ENCODE measurements at places on chromosomes 13 and 19. TPM values are rescaled to one million over a fixed set of nuclear protein-coding genes. Genes with fewer than 3 reads are reported as not detected.
A peak's percentile ranks its signal among the peaks of the same experiment; 100 is the strongest.

Gene ZNF677
- 8.4 TPM for total RNA-seq

Gene OLFM2
- under 0.01 TPM for total RNA-seq

Gene EDDM13
- not detected for total RNA-seq

Gene GPR12
- total RNA-seq = not detected

Gene TIMM29
- 42.1 TPM for total RNA-seq

Gene MIDN
- total RNA-seq = 15.8 TPM

Gene PROSER3
- 2.6 TPM for total RNA-seq

Gene CLEC17A
- not detected for total RNA-seq

Gene RHPN2
- 22.1 TPM for total RNA-seq

Gene GARIN5A
- total RNA-seq = 0.51 TPM

Gene CKM
- total RNA-seq = not detected

Gene PLEKHA4
- total RNA-seq = 0.79 TPM

DNA sequence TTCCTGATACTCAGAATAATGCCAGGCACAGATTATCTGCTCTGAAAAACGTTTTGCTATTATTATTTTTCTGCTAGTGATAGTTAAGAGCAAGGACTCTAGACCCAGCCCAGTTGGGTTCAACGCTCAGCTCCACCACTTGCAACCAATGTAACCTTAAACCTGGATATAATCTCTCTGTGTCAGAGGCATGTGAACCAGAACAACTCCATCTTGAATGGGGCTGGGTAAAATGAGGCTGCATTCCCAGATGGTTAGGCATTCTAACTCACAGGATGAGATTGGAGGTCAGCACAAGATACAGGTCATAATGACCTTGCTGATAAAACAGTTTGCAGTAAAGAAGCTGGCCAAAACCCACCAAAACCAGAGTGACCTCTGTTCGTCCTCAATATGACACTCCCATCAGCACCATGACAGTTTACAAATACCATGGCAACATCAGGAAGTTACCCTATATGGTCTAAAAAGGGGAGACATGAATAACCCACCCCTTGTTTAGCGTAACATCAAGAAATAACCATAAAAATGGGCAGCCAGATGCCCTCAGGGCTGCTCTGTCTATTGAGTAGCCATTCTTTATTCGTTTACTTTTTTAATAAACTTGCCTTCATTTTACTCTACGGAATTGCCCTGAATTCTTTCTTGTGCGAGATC is 13.6 kb downstream of the FAM187B start:
- DNase-seq = no peak

GRCh38 chr19:6674868-6675305 is 4.9 kb upstream of the TNFSF14 start:
- DNase-seq = peak; percentile 57

- DNase-seq = no peak
These were observed 8.0 kb downstream of the FRY start for GRCh38 chr13:32039528-32039927.

DNA sequence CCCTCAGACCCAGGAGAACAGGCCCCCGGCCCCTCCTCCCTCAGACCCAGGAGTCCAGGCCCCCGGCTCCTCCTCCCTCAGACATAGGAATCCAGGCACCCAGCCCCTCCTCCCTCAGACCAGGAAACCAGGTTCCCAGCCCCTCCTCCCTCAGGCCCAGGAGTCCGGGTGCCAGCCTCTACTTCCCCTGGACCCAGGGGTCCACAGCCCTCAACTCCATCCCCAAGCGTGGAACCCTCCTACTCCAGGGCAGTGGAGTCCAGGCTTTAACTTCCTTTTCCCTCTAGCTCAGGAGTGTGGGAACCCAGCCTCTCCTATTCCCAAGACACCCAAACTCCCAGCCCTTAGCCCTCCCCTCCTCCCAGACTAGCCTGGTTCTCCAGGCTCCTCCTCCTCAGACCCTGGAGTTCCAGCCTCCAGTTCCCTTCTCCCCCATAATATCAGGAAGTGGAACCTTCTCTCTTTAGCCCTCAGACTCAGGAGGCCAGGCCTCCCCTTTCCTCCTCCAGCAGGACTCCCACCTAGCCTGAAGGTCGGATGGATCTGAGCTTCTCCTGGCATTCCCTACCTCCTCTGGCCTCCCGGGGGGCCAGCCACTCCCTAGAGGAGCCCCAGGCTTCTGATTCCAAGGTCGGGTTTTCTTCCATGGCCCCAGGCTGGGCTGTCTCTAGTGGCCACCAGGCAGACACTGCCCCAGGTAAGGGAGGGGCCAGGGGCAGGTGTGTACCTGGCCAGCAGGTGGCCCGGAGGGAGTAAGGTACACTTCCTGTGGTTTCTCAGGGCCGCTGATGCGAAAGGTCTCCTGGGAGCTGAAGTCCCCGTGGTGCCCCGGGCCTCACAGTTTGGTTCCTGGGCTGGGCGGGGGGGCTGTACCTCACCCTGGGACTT is at the start of gene TMC4:
TSS of gene TMC4 (minus strand) at position 690 of the 888 bp plus-strand sequence. CDS start at position 647, 43 bp downstream.
- peak; percentile 80 for DNase-seq

- no peak for DNase-seq
These were observed 36.3 kb downstream of the FLT1 start for GRCh38 chr13:28458608-28459007.

DNA sequence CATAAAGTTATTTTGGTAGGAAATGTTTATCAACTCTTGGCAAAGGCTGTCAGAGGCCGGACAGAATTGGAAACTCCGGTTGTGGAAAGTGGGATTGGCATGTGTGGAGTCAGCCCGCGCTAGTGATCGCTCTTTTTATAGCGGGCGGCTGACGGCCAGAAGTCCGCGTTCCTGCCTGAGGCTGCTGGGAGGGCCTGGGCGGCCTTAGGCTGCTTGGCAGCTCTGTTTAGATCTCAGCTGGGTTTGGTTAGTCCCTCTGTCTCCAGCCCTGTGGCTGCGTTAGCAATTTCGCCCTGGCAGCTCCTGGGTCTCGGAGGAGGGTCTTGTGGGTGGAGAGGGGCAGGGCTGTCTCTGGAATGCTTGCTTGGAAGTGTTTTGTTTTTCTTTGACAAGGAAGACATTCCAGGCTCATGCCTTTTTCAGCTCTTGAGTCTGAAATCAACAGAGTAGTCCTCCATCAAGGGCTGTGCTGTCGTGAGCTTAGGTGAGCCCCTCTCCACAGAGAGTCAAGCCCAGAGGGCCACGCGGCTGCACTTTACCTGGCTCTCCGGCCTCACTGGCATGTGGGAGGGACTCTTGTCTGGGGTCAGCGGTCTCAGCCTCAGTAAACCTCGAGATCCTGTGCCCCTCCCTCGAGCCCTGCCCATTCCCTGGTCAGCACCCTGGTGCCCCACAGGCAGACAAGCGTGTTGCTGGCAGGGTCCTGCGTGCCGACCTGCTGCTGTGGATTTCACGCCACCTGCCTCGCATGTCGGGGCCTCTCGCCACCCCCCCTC is 22.5 kb downstream of the DOT1L start:
- DNase-seq = no peak

DNA sequence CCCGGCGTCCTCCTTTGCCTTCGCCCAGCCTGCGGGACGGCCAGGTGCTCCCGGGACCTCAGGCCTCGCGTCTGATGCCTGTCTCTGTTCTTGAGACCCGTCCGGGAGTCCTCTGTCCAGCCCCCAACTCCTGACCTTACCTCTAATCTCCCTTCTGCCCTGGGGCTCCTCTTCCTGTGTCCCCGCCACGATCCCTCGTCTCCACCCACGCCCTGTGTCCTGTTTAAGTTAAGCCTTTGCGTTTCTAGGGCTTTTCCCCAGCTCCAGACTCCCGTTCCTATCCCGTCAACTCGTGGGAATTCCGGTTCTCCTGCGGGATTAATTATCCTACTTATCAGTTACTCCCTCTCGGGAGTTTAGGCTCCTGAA is 686 bp downstream of the LENG8 start:
- peak; percentile 23 for DNase-seq

DNA sequence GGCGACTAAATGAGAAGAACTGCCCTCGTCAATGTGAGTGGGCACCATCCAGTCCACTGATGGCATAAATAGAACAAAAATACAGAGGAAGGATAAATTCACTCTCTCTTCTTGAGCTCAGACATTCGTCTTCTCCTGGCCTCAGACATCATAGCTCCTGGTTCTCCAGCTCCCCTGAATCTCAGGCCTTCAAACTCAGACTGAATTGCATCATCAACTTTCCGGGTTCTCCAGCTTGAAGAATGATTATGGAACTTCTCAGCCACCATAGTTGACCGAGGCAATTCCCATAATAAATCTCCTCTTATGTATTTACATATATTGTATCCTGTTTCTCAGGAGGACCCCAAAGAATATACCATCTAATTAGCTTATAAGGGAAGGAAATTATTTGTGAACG is 55.0 kb upstream of the FNDC3A start:
- DNase-seq = no peak

DNA sequence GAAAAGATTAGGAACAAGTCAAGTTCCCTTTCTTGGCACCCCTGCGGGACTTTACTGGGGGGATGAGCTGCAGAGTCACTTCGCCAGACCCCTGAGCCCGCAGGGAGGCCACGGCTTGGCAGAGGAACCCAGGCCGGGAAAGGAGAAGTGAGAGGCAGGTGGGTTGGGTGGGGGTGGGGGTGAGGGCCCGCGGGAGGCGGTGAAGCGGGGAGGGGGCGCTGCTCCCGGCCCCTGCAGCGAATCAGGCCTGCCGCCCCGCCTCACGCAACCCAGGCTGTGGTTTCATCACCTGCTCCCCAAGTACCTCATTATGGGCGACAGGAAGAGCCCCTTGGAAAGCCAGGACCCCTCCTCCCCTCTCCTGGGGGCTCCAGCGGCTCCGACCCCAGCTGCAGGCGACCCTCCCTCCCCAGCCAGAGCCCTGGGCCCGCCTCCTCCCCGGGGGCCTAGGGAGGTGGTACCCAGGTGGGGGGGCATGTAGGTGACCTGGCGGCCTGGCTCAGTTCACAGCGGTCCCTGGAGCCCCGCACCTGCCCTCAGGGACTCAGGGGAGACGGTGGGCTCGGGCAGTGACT is 9.5 kb downstream of the MEF2B start:
- no peak for DNase-seq

DNA sequence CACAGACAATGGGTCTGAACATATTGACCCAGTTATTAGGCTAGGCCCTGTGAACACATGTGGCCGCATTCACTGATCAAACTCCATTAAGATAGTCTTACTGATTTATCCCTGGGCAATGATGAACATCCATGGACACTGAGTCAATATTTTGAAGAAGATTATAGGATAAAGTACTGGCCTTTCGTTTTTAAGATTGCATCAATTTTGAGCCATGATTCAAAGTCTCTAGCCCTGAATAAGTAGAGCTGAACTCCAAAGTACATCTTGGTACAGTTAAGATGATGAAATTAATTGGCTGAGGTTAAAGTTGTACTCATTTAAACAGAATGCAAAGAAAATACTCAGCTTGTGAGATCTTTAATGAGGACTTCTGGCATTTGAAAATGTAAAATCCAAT is 1581.9 kb downstream of the EFNB2 start:
- no peak for DNase-seq

DNA sequence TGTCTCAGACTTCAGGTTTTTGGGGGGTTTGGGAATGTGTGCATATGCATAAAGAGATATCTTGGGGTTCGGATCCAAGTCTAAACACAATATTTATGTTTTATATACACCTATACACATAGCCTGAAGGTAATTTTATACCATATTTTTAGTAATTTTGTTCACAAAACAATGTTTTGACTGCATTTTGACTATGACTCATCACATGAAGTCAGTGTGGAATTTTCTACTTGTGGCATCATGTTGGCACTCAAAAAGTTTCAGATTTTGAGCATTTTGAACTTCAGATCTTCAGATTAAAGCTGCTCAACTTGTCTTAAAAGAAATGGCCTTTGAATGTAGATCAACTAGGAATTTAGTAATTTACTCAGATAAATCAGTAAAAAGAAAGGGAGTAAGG is 712.9 kb upstream of the GPC6 start:
- DNase-seq = peak; percentile 8

- DNase-seq = no peak
These were observed 24.3 kb downstream of the CAPN12 start for GRCh38 chr19:38719761-38720558.

DNA sequence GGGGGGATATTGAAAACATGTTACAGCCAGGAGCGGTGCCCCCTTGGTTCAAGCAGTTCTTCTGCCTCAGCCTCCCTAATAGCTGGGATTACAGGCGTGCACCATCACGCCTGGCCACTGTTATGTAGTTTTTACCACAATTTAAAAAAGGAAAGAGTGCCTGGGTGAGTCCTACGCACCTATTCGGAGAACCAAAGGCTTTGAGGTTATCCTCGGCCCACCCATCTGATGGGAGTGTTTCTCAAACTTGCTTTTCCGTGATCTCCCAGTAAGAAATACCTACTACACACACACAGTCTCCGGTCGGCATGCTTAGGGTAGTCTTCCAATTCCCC is 4.2 kb upstream of the GP6 start:
- DNase-seq = no peak

DNA sequence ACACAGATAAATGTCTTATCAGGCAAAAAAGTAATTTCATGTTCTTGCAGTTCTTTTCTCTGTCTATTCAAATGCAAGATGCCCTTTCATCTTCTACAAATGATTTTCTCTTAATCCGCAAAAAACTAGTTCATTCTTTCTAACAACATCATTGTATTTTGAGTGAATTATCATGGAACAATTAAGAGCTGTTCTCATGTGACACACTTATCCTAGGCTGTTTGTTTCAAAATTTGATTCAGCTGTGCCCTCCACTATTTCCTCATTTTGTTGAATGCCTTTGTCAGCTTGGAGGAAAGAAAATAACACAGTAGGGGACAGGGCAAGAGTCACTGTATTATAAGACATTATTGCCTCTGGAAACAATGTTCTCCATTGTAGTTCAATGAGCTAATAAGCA is 396.9 kb downstream of the KCTD12 start:
- DNase-seq = no peak

DNA sequence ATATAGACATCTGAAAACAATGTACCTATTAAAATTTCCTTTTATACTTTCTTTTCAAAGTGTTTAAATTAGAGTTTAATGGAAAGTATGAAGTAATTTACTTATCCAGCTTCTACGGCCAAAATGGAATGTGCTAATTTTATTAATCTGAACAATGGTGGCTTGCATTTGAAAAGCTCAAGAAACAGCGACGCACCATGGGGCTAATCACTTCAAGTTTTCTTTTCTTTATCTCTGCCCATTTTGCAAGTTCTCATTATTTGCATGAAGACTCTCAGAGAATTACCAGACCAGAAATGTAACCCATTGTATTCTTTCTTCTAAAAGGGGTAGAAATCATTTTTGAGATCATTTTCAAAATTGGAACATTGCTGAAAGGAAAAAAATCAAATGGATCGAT is 204.0 kb upstream of the STARD13 start:
- no peak for DNase-seq

- DNase-seq = no peak
These were observed 3.1 kb upstream of the TNFAIP8L1 start for GRCh38 chr19:4636151-4636717.

GRCh38 chr19:50556282-50557008 is 11.8 kb downstream of the LRRC4B start:
- peak; percentile 3 for DNase-seq

DNA sequence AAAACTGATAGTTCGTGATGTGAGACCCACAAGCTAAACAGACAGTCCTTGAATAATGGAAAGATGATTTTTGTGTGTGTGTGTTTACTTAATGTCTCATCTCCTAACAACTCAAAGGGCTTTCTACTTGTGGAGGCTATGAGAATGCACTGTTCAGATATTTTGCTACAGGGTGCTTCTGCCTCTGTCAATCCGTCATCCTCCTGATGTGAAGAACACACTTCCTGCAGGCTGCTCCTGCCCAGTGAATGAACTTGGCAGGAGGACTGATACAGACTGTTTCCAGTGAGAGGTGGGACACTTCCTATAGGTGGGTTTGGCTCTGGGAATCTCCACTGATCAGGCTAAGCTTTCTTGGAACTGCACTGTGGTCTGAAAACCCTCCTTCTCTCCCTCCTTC is 168.4 kb upstream of the STARD13 start:
- no peak for DNase-seq
